GM20000 (cell line): ENCODE measurements at places on chromosomes 7 and 10.

- DNase-seq, result peak; percentile 7
These were observed 155.7 kb upstream of the HGF start for GRCh38 chr7:81925530-81925929.

DNA sequence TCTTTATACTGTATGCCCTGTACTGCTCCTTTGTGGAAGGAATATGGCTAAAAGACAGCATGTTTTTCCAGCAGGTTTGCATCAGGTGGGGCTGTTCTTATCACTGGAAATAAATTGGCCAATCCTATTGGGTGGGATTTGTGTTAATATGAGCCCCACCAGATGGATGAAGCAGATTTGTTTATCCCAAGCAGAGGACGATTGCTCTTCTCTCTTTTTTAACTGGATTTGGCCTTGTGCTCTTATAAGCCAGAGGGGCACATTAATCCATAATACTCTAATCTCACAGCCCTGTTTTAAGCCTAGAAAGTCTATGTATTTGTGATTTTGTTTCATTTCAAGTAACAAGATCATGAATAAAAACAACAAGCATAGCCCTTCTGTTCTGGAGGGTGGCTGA, 240.1 kb upstream of the ADARB2 start:
- no peak for DNase-seq

- DNase-seq, result no peak
These were observed 174.5 kb downstream of the AHR start for GRCh38 chr7:17472939-17473338.

- peak; percentile 74 for DNase-seq
These were observed 5.6 kb upstream of the MEST start for GRCh38 chr7:130486114-130486953.

DNA sequence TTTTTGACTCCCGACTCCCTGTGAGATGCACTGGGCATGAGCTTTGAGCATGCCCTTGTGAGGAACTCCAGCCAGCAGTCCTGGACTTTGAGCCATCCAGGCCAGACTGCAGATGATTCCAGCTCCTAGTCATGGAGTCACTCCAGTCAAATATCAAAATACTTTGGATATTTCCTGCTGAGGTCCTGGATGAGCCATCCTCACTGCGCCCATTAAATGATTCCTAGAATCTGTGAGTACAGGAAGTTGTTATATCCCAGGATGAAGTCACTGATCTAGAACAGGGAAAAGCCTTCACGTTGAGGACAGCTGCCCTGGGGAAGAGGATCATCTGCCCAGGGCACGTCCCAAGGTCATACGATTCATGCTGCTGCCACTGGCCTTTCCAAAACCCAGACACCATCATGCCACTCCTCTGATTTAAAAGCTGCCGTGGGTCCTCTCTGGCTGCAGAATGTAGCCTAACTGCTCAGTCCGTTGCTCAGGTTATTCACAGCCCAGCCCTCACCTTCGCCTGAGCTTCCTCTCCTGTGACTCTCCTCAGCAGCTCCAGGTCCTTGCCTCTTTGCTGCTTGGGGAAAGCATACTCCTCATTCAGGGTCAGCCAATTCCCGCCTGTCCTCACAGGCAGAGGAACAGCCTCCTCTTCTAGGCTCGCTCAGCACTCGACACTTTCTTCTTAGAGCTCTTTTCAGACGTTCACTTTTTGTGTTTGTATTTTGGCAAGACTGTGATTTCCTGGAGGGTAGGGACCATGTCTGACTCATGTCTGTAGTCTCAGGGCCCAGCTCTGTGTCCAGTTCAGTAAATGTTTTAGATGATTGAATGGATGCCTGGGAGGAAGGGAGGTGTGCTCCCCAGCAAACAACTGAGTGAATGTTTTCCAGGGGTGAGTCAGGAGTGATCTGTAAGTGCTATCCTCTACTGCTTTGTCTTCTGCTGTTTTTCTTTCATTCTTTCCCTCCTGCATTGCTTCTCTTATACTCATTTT, 157.8 kb downstream of the SNX10 start:
- DNase-seq, result no peak

DNA sequence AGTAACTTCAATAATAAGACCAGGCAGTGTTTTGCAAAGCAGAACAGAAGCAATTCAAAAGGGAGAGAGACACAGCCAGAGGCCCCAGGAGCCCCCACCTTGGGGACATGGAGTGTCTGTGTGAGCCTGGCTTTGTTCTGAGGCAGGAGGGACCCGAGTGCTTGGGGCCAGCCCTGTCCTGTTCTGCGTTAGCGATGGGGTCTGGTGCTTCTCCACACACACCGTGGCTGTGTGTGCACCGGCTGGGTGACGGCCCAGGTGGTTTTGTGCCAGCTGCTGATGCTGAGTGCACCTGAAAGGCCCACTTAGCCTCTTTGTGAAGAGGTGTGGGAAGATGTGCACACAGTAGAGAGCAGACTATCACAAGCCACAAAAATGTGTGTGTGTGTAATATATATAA, 468.9 kb downstream of the DNAJB6 start:
- DNase-seq, result no peak

DNA sequence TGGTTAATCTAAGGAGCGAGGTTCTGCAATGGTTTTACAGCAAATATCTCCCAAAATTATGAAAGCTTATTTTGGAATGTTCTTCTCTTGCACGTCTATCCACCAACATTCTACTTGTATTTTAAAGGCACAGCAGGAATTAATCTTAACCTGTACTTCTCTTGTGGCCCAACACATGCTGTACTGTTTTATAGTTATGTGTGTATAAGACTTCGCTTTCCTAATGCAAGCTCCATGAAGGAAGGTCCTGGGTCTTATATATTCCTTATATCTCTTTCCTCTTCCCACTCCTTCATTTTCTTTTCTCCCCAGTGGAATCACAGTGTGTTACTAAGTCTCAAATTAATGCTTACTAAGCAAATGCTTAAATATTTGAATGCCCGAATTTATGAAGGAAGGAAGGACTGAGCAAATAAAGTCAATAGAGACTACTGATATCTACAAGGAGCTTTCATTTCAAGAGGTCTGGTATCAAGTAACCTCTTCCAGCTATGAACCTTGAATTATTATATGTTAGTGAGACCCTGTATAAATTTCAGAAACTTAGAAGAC, 14.0 kb downstream of the TMEM26 start:
- no peak for DNase-seq

- no peak for DNase-seq
These were observed 44.7 kb downstream of the MGMT start for GRCh38 chr10:129511758-129512157.

DNA sequence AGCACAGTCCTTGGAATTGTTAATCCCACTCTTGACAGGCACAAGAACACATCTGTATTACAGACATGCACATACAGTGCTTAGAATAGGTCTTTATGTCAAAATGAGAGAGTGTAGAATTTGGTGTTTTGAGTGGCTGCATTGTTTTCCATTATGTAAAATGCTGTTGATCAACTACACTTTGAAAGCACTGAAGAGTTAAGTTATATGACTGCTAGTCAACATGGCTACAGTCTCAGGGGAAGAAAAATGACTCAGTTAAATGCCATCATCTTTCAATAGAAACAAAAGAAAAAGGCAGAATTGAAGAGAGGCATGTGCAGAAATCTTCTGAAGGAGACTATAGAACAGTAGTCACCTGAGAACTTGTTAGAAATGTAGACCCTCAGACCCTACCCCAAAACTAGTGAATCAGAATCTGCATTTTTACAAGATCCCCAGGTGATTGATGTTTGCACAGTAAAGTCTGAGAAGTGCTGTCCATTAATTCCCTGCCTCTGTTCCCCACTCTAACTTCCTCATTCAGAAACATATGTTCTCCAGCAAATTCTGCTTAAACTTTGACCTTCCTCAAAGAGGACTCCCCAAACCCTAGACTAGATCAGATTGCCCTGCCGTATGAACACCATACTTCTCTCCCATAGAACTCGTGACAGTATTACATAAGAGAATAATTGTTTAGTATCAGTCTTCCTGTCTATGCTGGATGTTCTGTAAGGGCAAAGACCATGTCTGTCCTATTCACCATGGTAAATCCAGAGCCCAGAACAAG, 16.0 kb downstream of the SND1 start:
- no peak for DNase-seq

DNA sequence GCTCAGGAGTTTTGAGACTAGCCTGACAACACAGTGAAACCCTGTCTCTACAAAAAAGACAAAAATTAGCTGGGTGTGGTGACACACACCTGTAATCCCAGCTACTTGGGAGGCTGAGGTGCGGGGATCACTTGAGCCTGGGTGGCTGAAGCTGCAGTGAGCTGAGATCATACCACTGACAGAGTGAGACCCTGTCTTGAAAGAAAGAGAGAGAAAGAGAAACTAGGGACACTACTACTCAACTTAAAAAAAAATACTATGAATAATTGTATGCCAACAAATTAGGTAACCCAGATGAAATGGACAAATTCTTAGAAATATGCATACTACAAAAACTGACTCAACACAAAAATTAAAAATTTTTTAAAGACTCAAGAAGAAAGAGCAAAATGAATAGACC, 28.5 kb downstream of the SMURF1 start:
- no peak for DNase-seq

- peak; percentile 38 for DNase-seq
These were observed 48.1 kb downstream of the CDC123 start for GRCh38 chr10:12243864-12244620.

GRCh38 chr10:132335189-132336063, 3.4 kb downstream of the LRRC27 start:
- peak; percentile 87 for DNase-seq
